Stimulated activated CD8-positive, alpha-beta memory T cell treated with anti-CD3 and anti-CD28 coated beads, Interleukin-7, amount 100 ng/mL, for 4 hours (primary cell): ENCODE measurements at places on chromosomes 3 and 15.

- no peak for DNase-seq
Observed at GRCh38 chr3:127482216-127483004, 108.1 kb downstream of the TPRA1 start.

- no peak for DNase-seq
Observed at GRCh38 chr3:128351546-128351945, 115.1 kb downstream of the DNAJB8 start.

- no peak for DNase-seq
Observed at GRCh38 chr3:143337387-143337786, 217.8 kb downstream of the CHST2 start.

- DNase-seq: no peak
Observed at GRCh38 chr15:80152896-80153876, at the start of gene FAH. Gene FAH, plus strand, starts transcription at chr15:80152999. Its CDS starts 56 bp downstream, at chr15:80153055.

GRCh38 chr3:168801794-168802193, 706.1 kb upstream of the GOLIM4 start:
- DNase-seq: no peak

DNA sequence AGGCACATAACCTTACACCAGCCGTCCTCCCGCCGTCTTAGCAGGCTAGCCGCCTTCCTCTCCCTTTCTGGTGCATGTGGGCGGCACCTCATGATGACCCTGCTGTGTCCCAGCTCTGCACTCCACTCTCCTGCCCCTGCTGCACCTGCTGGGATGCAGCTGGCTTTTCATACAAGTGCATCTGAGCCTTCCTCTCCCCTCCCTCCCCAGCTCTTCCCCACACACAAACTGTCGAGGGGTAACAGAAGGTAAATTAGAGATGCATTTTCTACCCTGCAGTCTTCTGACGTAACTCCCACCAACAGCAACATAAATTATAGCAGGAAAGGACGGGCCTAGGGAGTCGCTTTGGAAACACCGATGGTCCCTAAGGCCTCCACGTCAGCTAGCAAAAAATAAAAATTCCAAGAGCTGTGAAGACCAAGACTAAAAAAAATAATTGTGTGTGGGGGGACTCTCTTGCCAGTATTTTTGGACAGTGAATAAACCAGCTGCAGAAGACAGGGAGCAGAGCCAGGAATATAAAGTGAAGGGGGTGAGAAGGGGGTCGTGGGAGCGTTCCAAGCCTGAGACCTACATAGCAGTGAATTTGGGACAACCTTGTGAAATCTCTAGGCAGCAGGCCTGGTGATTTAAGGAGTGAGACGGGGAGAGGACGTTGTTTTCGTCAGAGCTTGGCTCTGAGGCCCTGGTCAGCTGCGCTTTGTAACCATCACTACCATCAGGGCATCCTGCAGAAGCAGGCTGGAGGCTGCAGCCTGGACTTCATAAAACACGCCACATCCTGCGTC, 216.2 kb downstream of the ADAMTS17 start:
- no peak for DNase-seq

GRCh38 chr3:39748763-39749162, 60.6 kb upstream of the MYRIP start:
- no peak for DNase-seq

- DNase-seq: no peak
Observed at GRCh38 chr3:149003653-149004305, 12.4 kb downstream of the GYG1 start.

- DNase-seq: no peak
Observed at GRCh38 chr3:8663177-8664061, 18.8 kb upstream of the SSUH2 start.

- DNase-seq: no peak
Observed at GRCh38 chr3:146124126-146124801, 36.7 kb downstream of the PLOD2 start.

DNA sequence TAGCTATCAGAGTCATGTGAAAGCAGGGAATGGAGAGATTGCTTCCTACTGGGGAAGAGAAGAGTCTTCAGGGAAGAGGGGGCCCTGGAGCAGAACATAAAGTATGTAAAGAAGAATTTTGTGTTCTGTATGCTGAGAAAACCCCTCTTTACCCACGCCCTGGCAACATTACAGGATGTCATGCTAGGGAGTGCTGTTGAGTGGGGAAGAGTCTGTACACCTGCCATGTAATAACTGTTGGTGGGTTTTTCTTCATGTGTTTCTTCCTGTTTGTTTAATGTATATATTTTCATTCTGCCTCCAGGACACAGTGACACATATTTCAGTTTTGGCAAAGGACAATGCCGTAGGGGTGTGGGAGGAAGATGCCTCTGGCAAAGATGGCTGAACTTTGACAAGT, 122.8 kb upstream of the LPP start:
- no peak for DNase-seq

DNA sequence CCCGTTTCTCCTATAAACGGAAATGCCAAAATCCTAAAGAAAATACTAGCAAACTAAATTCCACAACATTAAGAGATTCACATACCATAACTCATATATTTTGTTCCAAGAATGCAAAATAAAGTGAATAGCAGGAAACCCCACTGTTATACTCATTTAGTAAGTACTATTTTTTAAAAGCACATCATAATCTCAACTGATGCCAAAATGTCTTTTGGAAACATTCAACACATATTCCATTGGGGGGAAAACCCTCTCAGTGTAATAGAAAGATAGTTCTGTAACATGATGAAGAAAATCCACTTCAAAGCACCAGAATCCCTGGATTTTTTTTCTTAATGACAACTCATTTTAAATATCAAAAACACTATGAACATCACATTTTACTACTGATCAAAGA, 93.0 kb upstream of the EIF1B start:
- DNase-seq: no peak

GRCh38 chr3:166484470-166484869, 647.2 kb upstream of the BCHE start:
- no peak for DNase-seq

GRCh38 chr15:68268405-68268804, 9.1 kb upstream of the FEM1B start:
- no peak for DNase-seq

GRCh38 chr3:71902258-71903111, 117.5 kb upstream of the PROK2 start:
- DNase-seq: no peak

- no peak for DNase-seq
Observed at GRCh38 chr3:9167222-9167621, 82.2 kb downstream of the SRGAP3 start.
